Brain microvascular endothelial cell (primary cell): ENCODE measurements at places on chromosomes 6 and 20.

- no peak for DNase-seq
Observed at GRCh38 chr6:124459268-124459667, 503.0 kb upstream of the RNF217 start.

- peak; percentile 26 for DNase-seq
Observed at GRCh38 chr6:139029470-139030227, 1.1 kb downstream of the ABRACL start.

DNA sequence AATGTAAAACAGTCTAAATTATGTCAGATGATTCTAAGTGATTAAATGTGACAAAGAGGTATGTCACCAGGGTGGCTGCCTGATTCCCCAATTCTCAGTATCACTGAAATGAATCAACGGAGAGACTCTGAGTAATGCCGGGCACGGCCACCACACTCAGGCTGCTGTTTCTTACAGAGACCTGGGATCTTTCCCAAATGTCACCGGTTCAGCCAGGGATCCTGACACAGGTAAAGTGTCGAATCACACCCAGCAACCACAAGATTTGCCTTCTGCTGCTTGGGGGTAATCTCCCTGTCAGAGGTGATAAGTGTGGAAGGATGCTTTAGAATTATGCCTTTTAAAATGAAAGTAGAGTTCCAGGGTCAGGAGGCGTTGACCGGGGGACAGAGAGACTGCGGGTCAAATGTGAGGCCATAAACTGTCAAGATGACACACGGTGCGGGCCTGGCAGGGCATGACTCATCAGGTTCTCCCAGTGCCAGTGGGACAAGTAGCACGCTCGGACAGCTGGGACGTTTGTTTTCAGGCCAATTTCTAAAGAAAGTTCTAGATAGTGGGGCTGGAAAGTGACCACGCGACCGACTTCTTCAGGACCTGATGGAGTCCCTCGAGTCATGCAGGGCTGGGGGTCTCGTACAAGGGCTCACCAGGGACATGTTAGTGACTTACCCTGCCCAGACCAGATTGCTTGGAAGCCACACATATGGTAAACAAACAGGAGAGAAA is 48.9 kb downstream of the PRDM1 start:
- no peak for DNase-seq

DNA sequence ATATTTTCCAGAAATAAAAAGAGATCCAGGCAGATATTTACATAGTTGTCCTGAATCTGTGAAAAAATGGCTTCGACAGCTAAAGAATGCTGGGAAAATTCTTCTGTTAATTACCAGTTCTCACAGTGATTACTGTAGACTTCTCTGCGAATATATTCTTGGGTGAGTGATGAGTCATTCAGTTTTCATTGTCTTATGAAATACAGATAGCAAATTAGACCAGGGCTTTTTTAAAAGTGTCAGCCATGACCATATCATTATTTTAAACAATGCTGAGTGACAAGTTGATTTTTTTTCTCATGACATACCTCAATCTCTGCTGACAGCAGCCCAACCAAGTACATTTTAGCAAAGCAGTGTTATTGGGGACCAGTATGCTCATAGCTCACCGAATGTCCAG is 32.8 kb downstream of the TSPYL4 start:
- DNase-seq, result no peak

- no peak for DNase-seq
Observed at GRCh38 chr6:27889275-27889627, 22.9 kb downstream of the OR2B2 start.

- no peak for DNase-seq
Observed at GRCh38 chr20:33622705-33623365, 39.3 kb upstream of the C20orf144 start.

GRCh38 chr6:9250852-9251251 is 815.5 kb upstream of the SLC35B3 start:
- peak; percentile 35 for DNase-seq

DNA sequence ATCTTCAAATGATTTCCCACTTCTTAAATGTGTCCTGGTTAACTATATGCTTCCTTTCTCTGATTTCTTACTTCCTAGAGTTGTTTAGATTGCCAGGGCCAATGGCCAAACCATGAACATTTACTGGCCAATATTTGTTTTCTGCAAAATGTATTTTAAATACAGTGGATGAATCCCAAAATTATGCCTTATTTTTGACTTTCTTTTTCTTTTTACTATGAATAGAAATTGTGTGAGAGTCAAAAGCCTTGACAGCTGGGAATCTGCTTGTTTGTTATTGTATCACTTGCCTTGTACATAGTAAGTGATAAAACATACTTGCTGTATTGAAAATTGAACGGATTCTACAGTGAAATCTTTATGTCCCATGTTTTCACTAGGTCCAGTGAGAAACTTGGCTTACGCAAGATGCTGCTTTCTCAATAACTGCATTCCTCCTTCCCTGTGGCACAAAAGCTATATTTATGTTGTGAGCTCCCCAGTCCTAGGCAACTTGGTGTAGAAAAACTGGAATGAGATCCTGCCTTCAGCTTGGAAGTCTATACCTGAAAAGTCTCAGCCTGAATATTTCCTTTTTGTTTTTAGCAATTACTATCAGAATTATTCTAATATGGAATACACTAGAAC is 295.2 kb downstream of the EPHA7 start:
- DNase-seq, result no peak

- DNase-seq, result peak; percentile 27
Observed at GRCh38 chr6:42440778-42441696, 10.7 kb downstream of the TRERF1 start.

GRCh38 chr6:25259756-25260155 is 19.4 kb upstream of the CARMIL1 start:
- DNase-seq, result no peak

DNA sequence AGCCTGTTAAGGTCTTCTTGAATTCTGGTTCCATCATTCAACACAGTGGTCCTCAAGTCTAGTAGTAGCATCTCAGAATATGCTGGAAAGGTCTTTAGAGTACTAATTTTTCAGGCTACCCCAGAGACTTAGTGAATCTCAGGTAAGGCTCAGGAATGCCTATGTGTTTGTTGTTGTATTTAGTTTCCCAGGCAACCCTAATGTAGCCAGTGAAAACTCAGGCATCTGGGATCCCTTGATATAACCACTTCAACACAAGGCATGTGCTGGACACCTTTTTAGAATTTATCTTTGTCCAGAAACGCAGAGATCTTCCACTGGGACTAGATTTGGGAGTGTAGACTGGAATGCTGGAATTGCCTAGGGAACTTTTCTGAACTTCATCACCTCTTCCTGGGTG is 597.9 kb upstream of the FLRT3 start:
- DNase-seq, result no peak

- no peak for DNase-seq
Observed at GRCh38 chr20:64011366-64011779, 24.6 kb upstream of the C20orf204 start.

GRCh38 chr20:4681991-4682401 is 39.7 kb upstream of the PRND start:
- no peak for DNase-seq

DNA sequence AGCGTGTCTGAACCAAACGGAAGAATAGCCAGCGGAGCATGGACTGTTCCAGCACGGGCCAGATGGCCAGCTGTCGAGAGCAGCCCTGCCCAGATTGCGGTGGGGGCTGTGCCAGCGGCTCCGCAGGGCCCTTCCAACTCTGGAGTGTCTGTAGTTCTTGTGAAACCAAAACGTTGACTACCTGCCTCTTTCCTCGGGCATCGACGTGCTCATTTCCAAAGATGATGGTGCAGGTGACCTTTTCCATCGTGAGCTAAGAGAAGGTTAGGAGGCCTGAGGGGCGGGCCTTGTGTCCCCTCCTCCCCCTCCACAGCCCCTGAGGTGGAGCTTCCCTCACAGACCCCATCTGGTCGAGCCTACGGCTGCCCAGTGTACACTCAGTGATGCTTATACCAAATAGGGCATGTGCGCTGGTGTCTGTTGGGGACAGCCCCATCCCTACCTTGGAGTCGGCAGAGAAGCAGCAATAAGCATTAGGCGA is 12.9 kb upstream of the C20orf144 start:
- no peak for DNase-seq

- DNase-seq, result peak; percentile 6
Observed at GRCh38 chr6:23365732-23366131, 760.3 kb upstream of the NRSN1 start.

GRCh38 chr6:141472162-141472928 is 660.4 kb upstream of the GJE1 start:
- DNase-seq, result no peak

- no peak for DNase-seq
Observed at GRCh38 chr6:106473812-106474211, 113.3 kb downstream of the CRYBG1 start.

DNA sequence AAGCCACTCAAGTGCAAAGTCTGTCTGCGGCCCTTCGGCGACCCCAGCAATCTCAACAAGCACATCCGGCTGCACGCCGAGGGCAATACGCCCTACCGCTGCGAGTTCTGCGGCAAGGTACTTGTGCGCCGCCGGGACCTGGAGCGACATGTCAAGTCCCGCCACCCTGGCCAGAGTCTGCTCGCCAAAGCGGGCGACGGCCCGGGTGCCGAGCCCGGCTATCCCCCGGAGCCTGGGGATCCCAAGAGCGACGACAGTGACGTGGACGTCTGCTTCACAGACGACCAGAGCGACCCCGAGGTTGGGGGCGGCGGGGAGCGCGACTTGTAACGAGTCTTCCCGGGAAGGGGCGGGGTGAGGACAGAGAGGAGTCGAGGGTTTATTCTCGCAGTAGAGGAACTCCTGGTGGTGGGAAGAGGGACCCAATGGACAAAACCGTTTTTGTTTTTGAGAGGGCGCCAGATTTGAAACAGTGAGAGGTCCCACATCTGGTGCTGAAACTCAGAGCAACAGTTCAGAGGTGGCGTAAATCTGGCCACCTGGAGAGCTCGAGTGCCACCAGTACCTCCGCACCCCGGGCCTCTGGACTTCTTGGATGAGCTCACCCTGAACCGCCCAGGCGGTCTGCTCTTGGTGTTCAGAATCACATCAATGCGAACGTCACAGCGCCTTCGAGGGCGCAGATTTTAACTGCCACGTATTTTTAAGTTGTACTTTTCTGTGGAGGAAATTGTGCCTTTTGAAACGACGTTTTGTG is 8.0 kb downstream of the PRDM13 start:
- no peak for DNase-seq

DNA sequence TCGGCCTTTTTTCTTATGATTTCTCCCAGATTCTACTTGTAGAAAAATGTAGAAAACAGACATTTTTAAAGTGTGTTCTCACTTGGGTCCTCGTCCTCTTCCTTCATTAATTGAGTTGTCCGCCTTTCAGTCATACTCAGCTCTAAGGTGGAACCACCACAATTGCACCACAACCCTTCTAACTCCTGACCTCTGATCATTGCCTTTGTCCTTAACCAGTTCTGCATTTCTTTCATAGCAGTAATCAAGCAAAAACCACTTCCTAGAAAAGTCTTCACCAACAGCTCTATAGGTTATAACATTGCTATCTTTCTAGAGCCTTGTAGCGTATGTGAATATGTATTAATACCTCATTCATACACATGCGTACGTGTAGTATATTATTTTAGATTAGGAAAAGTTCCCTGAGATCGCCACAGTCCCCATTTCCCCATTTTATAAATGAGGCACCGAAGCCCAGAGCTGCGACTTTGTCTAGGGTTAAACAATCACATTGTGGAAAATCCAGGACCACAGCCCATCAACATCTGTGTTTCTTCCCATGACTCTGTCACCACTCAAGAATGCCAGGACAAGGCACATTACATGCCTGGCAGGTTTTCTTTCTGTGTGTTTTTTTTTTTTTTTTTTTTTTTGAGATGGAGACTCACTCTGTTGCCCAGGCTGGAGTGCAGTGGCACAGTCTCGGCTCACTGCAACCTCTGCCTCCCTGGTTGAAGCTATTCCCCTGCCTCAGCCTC is 175.5 kb downstream of the BTBD3 start:
- no peak for DNase-seq

GRCh38 chr6:166640342-166641043 is 13.4 kb upstream of the RPS6KA2 start:
- no peak for DNase-seq

GRCh38 chr6:22068561-22069305 is 228.1 kb downstream of the PRL start:
- DNase-seq, result no peak

DNA sequence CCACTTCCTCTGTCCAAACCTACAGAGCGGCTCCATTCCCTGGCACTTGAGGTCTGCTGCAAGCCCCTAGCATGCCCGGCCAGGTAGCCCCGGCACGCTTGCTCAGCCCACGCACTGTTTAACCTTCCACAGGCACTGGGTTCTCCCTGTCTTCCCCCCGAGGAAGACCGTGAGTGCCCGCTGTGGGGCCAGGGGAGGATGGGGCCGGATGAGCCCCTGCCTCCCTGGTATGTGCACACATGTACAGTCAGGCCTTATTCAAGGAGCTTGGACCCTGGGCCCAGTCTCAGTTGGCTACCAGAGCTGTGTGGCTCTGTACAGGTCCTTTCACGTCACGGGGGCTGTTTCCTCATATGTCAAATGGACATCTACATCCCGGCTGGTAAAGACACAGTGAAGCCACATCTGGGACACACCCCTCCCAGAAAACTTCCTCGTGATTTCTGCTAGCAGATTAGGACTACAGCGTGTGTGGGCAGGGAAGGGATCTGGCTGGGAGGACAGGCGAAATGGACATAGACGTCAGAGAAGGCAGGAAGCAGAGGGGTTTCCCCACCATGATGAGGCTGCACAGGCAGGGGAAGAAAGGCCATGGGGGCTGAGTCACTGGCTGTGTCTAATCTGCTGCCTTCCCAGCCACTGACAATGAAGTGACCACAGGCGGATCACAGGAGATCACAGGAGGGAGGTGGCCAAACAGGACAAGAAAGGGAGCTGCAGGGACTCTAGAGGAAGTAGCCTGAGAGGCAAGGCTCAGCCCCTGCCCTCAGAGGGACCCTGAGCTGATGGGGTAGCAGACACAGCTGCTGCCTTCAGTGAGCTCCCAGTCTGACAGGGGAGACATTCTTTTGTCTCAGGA is 62.9 kb downstream of the MRPL14 start:
- DNase-seq, result peak; percentile 99

DNA sequence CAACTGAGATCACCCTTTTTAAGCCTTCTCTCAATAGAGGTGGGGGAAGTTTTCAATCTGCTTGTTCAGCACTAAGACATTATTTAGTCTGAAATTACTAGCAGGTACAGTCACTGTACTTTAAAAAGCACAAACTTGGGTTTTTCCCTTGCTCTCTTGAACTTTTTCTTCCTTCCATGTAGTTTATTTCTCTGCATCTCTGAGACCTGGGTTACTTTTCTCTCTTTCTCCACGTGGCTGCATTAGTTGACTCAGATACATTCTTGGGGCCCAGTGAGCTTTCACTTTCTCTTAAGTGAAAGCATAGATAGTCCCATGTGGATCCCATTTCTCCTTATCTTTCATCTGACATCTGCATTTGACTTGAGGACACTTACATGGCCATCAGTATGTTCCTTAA is 433.9 kb upstream of the MAP3K7 start:
- no peak for DNase-seq
